Esophagus squamous epithelium (tissue), 5 donors: ENCODE measurements at places on chromosomes 7 and 10.

GRCh38 chr10:32960022-32960421, 2.0 kb upstream of the ITGB1 start:
- DNase-seq, result no peak

- no peak for DNase-seq
Observed at GRCh38 chr7:147711447-147711846, 879.1 kb upstream of the C7orf33 start.

DNA sequence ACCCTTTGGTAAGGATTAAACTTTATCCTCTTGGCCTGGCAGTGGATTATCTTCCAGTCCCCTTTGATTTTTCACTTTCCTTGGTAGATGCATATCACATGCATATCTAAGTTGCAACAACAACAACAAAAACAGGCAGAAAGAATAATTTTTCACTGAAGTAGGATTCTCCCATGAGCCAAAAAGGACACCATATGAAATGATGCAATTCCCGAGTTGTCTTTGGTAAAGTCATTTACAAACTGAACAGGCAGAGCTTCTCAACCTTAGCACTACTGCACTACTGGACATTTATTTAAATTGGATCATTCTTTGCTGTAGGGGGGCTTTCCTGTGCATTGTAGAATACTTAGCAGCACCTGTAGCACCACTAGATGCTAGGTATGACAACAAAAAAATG, 195.0 kb downstream of the RELN start:
- no peak for DNase-seq

DNA sequence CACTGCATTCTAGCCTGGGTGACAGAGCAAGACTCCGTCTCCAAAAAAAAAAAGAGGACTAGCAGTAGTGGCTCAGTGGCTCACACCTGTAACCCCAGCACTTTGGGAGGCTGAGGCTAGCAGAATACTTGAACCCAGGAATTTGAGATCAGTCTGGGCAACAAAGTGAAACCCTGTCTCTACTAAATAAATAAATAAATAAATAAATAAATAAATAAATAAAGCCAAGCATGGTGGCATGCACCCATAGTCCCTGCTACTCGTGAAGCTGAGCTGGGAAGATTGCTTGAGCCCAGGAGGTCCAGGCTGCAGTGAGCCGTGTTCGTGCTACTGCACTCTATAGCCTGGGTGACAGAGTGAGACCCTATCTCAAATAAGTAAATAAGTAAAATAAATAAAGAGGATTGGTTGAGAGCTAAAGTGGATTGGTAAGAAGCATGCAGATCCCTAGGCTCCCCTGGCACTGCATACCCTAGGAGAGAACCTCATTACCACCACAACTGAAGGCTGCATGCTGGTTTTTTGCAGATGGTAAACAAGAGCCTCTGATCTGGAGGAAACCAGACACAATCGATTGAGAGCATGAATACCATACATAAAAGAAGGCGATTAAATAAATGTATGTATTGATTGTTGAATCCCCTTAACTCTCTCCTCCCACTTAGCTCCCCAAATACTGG, 163.2 kb downstream of the REEP3 start:
- DNase-seq, result no peak

GRCh38 chr7:134365341-134366054, 48.8 kb upstream of the SLC35B4 start:
- DNase-seq, result no peak

- DNase-seq, result no peak
Observed at GRCh38 chr10:79239275-79239779, 107.9 kb upstream of the PPIF start.
